Kasumi-1 (cell line): ENCODE measurements at places on chromosomes 11 and 22.

- no peak for DNase-seq
These were observed 2.8 kb upstream of the LIF start for GRCh38 chr22:30249049-30250038.

DNA sequence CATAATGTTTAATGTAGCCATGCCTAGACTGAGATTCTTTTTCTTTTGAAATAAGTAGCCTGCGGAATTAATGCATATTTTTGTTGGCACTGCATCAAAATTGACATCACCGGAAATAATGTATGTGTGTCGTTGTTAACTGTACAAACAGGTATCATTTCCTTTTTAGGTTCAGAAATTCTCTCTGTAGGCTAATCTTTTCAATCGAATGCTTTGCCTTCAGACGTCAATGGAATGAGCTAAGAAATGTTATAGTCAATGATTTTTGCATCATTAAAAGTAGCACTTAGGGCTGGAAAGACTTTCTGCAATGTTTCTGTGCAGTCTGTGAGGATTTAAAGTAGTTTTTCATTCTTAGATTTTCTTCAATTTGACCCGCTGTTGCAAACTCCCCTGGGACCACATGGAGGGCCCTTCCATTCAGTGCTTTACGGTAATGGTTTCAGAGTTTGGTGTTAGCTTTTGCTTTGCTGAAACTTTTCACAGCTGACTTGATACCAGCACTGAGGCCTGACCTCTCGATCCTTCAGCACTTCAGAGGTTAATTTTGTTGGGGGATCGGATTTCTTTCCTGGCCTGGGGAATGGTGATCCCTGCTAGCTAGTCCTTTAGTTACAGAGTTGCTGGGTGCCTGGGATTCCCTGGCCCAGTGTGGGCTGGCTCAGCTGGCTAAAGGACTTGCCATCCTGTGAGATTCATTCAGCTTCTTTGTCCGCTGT is 137.8 kb downstream of the DBX1 start:
- DNase-seq: no peak

- no peak for DNase-seq
These were observed 10.5 kb upstream of the CHRM1 start for GRCh38 chr11:62931499-62932278.

- DNase-seq: no peak
These were observed 7.0 kb downstream of the MAP3K11 start for GRCh38 chr11:65606876-65607613.

DNA sequence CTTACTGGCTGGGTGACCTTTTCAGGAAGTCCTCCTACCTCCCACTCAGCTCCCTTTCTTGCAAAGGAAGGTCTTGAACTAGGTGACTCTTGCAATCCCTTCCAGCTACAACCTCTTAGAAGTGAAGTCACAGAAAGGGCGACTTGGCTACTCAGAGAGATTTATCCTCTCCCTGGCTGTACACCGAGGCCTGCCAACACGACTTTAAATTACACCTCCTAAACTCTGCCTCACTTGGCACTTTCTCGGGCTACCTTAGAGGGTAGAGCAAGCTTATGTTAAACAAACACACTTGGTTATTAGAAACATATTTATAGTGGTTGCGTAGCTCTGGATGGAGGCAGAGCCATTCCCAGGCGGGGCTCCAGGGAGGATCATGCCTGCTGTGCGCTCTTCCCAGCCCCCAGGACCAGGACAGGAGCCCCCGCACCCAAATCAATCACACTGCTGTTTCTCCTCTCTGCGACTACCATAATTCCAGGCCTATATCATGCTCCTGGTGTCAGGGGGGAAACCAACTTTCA is 358.4 kb downstream of the BUD13 start:
- DNase-seq: no peak

- no peak for DNase-seq
These were observed 36.3 kb downstream of the AP2A2 start for GRCh38 chr11:961921-962320.

GRCh38 chr11:115247361-115247760 is 256.9 kb downstream of the CADM1 start:
- DNase-seq: no peak

DNA sequence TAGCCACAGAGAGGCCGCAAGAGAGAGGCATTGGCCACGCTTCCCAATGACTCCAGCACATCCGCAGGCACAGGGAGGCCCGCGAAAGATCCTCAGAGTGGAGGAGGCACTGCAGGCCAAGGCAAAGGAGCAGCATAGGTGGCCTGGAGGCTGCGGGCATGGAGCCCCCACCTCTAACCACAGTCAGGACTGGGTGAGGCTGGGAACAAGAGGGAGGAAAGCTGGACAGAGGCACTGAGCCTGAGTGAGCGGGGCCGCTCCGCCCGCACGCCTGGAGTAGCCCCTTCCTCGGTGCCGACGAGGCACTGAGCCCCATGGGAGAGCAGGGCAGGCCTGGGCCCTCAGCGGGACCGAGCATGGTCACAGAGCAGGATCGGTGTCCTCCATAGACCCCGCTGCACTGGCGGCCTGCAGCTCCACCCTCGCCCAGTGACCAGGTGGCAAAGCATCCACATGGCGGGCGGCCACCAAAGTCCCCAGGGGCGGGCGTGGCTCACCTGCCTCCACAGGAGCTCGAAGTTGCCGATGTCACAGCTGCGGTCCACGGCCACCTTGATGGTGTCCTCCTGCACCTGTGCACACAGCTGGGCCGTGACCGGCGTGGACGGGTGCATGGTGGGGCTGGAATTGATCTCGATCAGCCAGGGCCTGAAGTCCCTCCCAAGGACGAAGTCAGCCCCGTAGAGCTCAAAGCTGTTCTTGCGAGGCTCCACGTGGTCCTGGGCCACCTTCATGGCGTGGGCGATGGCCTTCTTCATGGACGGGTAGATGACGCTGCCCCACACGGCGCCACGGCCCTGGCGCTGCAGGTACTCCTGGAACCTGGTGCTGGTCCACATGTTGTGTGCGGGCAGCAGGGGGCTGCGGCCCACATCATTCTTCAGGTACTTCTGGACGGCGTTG is 18.9 kb upstream of the IL17REL start:
- no peak for DNase-seq

GRCh38 chr11:64784813-64785581 is 6.7 kb upstream of the SF1 start:
- no peak for DNase-seq

- no peak for DNase-seq
These were observed 212.6 kb upstream of the NAV2 start for GRCh38 chr11:19499999-19500398.

DNA sequence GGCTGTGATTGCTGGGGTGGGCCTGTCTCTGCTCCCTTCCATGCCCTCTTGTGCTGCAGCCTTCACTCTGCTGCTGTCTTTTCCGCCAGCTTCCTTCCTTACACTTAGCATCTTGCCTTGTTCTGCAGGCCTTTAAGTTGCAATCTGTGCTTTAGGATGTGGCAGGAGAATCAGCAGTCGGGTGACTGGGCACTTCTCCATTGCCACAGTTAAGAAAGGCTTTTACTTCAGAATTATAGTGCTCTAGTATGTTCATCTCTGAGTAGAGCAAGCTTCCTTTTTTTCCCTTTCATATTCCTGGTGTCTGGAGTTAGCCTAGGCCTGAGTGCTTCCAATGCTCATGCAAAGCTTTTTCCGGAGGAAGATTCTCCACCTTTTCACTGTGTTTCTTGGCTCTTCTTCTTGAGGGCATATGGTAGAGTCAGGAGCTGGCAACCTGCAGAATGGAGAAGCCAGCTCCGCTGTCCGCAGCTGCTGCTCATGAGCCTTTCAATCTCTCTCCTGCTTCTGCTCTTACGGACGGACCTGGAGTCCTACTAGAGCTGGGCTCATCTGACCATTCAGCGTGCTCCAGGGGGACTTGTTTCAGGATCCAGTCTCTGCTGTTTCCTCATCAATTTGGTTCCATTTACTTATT is 20.2 kb downstream of the PPP6R2 start:
- DNase-seq: no peak

DNA sequence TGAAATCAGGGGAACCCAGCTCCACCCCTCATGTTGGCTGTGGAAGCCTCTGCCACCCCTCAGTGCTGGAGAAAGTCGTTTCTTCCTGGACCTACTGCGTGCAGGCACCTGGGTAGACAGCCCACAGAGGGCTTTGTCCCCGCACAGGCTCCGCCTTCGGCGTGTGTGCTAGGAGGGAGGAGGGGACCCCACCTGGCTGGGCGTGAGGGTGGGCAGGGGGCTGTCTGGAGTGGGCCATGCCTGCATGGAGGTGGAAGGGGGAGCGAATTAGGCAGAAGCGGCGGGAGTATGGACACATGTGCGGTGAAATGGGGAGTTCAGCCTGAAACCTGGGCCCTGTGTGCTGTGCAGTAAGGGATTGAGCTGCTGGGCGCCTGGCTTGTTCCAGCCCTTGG is 49.3 kb downstream of the FBLN1 start:
- no peak for DNase-seq

DNA sequence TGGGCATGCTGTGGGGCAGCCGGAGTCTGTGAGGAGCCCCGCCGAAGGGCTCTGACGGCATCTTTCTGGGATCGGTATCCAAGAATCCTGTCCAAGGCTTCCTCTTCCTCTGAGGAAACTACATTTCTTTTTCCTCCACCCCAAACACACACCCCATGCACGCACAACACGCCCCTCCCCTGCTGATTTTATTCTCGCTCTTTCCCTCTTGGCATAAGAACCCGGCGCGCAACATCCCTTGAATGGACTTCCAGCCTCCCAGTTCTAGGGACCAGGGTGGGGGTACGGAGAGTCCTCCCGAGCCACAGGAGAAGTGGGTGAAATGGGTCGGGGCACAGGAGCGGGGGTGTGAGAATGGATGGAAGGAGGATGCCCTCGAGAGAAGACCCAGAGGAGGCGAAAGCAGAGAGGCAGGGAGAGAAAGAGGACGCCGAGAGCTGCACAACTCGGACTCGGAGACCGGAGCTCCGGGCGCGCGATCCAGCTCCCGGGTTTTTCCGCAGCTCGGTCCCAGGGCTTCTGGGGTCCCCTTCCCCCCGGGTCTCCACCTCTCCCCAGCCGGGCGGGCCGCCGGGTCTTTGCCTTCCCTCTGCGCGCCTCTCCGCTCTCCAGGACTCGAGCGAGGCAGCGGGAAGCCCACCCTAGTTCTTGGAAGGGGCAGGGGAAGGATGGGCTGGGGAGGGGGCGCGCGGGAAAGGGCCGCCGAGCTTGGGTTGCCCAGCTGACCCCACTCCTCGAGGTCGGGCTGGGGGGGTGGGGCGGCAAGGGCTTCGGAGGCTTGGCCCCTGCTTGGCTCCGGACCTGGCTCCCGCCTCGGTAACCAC is 1.5 kb upstream of the LARGE1 start:
- DNase-seq: no peak

DNA sequence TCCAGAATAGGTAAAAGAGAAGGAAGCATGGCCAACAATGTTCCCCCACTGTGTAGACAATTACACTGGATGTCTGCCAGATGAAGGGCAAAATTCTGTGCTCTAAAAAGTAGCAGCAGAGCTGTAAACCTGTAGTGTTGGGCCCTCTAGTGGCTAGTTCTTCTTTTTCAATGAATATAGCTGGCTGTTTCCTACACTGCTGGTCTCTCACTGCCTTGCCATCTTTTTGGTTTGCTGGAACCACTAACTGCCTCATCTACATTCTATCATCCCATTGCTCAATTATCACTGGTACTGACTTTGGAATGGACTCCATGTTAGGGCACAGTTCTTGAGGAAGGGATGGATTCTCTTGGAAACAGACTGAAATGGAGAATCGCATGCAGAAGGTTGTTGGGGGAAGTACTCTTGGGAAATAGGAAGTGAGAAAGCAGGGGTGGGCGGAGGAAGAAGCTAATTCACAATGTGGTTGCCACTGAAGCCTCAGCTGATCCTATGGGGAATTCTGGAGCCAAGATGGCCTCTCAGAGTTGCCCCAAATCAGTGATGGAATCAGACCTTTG is 17.9 kb downstream of the KCNE3 start:
- DNase-seq: peak; percentile 96

DNA sequence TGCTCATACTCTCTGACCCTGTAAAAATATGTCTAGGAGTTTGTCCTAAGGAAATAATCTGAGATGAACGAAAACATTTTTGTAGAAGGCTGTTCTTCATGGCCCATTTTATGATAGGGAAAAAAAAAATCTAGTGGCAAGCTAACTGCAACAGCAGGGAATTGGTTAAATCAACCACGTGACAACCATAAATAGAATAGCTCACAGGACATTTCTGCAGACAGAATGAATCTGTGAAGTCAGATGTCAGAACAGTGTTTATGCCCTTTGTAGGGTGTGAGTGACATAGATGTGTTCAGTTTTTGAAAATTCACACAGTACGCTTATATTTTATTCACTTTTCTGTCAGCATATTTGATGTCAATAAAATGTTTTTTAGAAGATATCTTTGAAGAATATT is 16.1 kb downstream of the ARHGAP1 start:
- no peak for DNase-seq

- no peak for DNase-seq
These were observed 75.3 kb downstream of the PDE2A start for GRCh38 chr11:72598906-72599305.

DNA sequence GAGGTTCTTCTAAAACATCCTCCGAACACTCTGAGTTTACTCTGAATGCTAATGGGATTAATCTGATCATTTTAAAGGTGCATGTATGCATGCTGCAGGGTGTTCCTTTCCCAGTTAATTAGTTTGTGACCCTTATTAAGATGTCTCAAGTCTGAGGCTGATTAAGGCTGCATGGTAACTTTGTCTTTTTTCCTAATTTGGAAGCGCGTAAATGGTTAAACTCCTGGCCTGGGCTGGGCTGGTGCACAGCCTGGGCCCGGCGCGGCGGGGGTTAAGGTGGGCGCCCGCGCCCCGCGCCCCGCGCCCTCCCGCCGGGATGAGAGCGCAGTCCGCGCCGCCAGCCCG is 539.7 kb downstream of the NTM start:
- no peak for DNase-seq

GRCh38 chr22:49637255-49637760 is 190.4 kb downstream of the BRD1 start:
- DNase-seq: no peak

- no peak for DNase-seq
These were observed 14.7 kb upstream of the AMPD3 start for GRCh38 chr11:10440401-10440800.

DNA sequence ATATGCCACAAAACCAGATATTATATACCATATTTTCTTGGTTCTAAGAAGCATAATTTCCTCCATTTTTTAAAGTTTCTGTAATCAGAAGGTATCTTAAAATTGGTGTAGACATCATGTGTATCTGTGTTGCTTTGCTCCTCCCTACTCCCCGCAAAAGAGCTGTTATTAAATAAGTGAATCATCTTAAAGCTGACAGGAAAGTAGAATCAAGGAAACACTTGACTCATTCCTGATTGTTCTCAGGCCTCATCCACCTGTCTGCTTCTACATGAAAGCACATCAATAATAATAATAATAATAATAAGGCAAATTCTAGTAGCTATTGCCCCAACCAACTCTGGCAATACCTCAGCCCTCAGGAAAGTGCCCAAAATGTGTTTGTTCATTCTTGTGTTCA is 26.2 kb upstream of the GUCY1A2 start:
- no peak for DNase-seq

- no peak for DNase-seq
These were observed 15.5 kb downstream of the SLC43A1 start for GRCh38 chr11:57499983-57500461.

DNA sequence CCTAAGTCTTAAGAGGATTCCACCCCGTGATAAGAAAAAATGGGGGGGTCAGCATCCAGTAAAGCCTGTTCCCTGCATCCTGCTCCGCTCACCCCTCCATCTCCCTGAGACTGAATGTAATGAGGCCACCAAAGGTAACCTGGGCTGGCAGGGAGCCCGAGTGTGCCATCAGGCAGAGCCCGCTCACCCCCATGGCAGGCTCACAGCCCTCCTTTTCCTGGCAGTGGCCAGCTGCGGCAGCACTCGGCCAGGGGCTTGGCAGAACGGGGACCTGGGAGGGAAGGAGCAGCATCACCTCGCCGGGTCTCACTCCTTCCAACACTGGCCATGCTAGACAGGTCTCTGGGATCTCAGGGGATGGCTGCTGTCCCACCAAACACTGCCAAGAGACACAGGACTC is 64.4 kb downstream of the PRDM11 start:
- no peak for DNase-seq
